ENCODE measurements at places on chromosomes 3 and 15. TPM values are rescaled to one million over a fixed set of nuclear protein-coding genes. Genes with fewer than 3 reads are reported as not detected.

Gene RAD54L2
- total RNA-seq, result 27.5 TPM

Gene LRRC2
- 0.86 TPM for total RNA-seq

Gene PSMD2
- 153 TPM for total RNA-seq

Gene LDHAL6B
- not detected for total RNA-seq

Gene ADGRG7
- total RNA-seq, result not detected

Gene ENTPD3
- not detected for total RNA-seq

Gene DPPA2
- total RNA-seq, result not detected

Gene TMIE
- 2.5 TPM for total RNA-seq

Gene ST3GAL6
- total RNA-seq, result 0.10 TPM

Gene TMC3
- total RNA-seq, result not detected

Gene ATP13A4
- 1.2 TPM for total RNA-seq

Gene SPESP1
- total RNA-seq, result 0.68 TPM

Gene SRGAP3
- total RNA-seq, result 5.8 TPM

Gene MOBP
- total RNA-seq, result not detected

Gene ITPR1
- 34.9 TPM for total RNA-seq

Gene TPRA1
- total RNA-seq, result 22.3 TPM

Gene GRIP2
- total RNA-seq, result not detected

Gene C3orf22
- not detected for total RNA-seq

Gene GOLGA6D
- total RNA-seq, result not detected

Gene ASB7
- total RNA-seq, result 25.5 TPM

Gene PROK2
- 0.23 TPM for total RNA-seq

Gene GHRL
- total RNA-seq, result 0.36 TPM

Gene RPP25
- 5.7 TPM for total RNA-seq

Gene PTPRG
- total RNA-seq, result 0.10 TPM

Gene RNF123
- total RNA-seq, result 44.7 TPM

Gene SH2D7
- not detected for total RNA-seq

Gene RBPMS2
- total RNA-seq, result not detected

Gene SMC4
- total RNA-seq, result 204 TPM

Gene VIPR1
- 48.3 TPM for total RNA-seq

Gene REC114
- total RNA-seq, result not detected

Gene ALS2CL
- 29.8 TPM for total RNA-seq

Gene LIPC
- 0.78 TPM for total RNA-seq

Gene UQCC5
- 9.2 TPM for total RNA-seq

Gene WDR82
- 139 TPM for total RNA-seq

Gene BOC
- total RNA-seq, result not detected

Gene CCR1
- total RNA-seq, result 1.5 TPM

Gene ZNF385D
- not detected for total RNA-seq

Gene PLSCR4
- total RNA-seq, result not detected

Gene CLDN16
- not detected for total RNA-seq

Gene RPS17
- total RNA-seq, result 1,822 TPM

Gene CFAP100
- not detected for total RNA-seq

Data from activated naive CD4-positive, alpha-beta T cell treated with anti-CD3 and anti-CD28 coated beads, Interleukin-2, amount 10 ng/mL, durations not matched to agents 5 hours and 36 hours (primary cell).